Bone marrow (tissue), 2 donors: ENCODE measurements at places on chromosomes 6 and 20.

- no peak for DNase-seq
These were observed 527 bp downstream of the NFKBIL1 start for GRCh38 chr6:31547727-31548543.

- DNase-seq: peak; percentile 31
These were observed 14.6 kb downstream of the SAYSD1 start for GRCh38 chr6:39100358-39100757.

GRCh38 chr6:44681761-44682160 lies 294.3 kb downstream of the CDC5L start:
- no peak for DNase-seq

DNA sequence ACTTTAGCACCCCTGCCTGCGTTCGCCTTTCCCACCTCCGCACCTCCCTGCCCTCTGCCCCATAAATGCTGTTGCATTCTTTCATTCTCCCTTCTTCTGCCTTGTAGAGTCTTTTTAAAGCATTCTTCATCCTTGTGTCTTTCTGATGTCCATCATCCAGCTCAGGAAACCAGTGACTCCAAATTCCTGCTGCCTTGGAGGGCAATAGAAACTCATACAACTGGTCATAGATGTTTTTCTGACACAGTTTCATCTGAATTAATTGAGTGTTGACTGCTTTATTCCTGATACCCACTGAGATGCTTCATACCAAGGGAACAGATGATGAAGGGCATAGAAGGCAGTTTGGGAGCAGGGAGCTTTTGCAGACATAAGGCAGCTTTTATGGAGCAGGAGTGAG lies 19.6 kb downstream of the PLEKHG1 start:
- no peak for DNase-seq

- DNase-seq: no peak
These were observed 19.9 kb downstream of the PSMG4 start for GRCh38 chr6:3278691-3279090.

- DNase-seq: no peak
These were observed 27.7 kb upstream of the KCNG1 start for GRCh38 chr20:51050531-51051075.

GRCh38 chr20:24443436-24443835 lies 26.0 kb upstream of the SYNDIG1 start:
- DNase-seq: no peak

DNA sequence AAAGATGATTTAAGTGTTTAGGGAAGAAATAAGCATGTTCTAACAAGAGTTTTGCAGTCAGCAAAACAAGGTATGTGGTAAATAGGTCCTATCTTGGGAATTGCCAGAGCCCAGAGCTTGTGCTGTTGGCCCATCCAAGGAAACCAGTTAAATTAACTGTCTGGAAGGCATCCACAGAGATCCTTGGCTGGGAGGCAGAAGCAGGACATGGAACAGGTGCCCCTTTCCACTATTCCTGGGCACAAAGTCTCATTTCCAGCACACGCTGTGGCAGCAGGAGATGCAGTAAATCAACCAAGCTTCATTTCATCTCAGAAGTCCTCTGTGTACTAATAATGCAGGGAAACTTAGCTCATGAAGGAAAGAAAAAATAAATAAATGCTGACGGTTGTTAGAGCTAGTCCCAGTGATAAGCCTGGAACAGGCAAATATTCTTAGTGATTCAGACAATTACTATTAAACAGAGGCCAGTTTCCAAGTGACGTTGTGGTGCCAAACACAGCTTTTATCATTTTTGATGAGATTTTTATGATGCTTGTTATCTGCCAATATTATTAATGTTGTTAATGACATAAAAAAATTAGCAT lies 39.8 kb upstream of the SNAP25 start:
- DNase-seq: no peak

- no peak for DNase-seq
These were observed 977 bp downstream of the HMGN4 start for GRCh38 chr6:26539071-26539615.

DNA sequence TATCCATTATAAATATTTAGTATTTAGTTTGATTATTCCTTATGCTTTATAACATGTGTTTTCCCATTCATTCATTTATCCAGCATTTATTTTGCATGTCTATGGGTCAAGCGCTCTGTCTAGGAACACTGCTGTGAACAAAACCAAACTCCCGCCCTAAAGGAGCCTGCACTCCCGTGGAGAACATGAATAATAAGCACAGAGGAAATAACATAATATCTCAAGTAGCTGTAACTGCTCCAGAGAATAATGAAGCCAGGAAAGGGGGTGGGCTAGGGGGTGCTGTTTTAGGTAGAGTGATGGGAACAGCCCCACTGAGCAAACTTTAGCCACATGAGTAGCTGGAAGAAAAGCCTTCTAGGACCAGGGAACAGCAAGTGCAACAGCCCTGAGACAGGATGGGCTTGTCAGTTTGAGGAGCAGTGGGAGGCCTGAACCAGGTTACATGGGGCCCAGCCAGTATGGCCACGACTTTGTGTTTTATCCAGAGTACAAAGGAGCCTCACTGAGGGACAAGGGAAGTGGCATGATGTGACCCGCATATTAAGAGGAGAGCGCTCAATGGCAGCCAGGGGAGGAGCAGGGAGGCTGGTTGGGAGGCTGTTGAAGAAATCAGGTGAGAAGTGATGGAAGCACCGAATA lies 24.4 kb upstream of the PRND start:
- no peak for DNase-seq

- DNase-seq: no peak
These were observed 157.9 kb downstream of the BTBD9 start for GRCh38 chr6:38481851-38482250.

DNA sequence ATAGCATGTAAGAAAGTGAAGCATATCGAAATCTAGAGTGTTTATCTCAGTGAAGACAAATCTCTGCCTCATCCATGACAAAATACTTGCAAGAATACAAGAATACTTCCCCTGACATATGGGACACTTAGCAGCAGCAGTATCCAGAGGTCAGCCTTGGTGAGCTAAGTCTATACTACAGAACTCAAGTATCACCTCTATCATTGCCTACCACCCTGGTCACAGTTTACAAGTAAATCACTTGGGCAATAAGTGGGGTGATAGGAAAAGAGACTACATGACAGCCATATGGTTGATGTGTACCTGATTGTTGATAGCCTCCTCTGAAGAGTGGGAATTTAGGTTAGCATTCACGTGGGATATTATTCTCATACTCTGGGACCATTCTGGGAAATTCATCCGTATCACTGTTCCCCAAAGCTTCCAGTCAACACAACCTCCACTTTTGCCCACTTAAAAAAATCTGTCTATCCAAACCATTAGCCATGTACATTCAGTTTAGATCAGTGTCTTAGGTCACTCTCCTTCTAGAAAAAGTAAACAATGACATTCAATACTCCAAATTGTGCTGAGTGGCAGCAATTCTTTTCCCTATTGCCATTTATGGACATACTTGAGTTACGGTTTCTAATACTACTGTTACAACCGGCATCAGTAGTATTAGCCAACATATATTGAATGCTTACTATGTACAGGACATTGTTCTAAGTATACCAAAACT lies 118.2 kb upstream of the PRSS16 start:
- no peak for DNase-seq

DNA sequence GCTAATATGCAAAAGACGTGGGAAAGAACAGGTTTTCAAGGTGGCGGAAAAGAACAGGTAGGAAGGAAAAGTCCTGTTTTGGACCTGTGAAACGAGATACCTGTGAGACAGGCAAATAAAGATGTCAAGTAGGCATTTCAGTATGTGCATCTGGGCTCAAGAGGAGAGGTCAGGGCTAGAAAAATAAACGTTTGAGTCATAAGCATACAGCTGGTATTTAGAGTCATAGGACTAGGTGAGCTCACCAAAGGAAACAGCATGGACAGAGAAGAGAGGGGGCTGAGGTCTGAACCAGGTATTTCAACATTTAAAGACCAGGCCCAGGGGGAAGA lies 14.9 kb downstream of the MTFR2 start:
- DNase-seq: no peak

DNA sequence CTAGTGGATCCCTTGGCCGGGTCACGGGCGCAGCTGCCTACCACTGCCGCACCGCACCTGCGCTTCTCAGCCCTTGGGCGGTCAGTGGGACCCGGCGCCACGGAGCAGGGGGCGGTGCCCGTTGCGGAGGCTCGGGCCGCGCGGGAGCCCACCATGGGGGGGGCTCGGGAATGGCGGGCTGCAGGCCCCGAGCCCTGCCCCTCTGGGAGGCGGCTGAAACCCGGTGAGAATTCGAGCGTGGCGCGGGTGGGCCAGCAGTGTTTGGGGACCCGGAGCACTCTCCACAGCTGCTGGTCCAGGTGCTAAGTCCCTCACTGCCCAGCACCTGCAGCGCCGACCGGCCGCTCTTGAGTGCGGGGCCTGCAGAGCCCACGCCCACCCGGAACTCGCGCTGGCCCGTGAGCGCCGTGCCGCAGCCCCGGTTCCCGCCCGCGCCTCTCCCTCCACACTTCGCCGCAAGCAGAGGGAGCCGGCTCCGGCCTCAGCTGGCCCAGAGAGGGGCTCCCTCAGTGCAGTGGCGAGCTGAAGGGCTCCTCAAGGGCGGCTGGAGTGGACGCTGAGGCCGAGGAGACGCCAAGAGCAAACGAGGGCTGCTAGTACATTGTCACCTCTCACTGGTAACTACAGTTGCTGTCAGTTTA lies 120.5 kb upstream of the TMEM170B start:
- DNase-seq: no peak

GRCh38 chr6:165662041-165662748 lies 846 bp downstream of the PDE10A start:
- DNase-seq: no peak

DNA sequence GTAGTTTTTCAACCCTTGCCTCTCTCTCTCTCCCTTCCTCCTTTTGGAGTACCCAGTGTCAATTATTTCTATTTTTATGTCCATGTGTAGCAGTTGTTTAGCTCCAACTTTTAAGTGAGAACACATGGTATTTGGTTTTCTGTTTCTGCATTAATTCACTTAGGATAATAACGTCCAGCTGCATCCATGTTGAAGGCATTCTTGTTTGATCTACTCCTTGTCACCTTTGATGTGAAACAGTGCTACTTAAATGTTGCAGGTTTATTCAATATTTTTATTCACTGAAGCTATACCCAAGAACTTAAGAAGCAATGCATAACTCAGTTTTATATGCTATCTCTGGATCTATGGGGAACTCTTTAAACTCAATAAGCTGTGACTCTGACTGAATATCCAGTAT lies 465.2 kb upstream of the ADGRB3 start:
- DNase-seq: no peak

- no peak for DNase-seq
These were observed 13.4 kb downstream of the COL9A3 start for GRCh38 chr20:62830251-62830650.

DNA sequence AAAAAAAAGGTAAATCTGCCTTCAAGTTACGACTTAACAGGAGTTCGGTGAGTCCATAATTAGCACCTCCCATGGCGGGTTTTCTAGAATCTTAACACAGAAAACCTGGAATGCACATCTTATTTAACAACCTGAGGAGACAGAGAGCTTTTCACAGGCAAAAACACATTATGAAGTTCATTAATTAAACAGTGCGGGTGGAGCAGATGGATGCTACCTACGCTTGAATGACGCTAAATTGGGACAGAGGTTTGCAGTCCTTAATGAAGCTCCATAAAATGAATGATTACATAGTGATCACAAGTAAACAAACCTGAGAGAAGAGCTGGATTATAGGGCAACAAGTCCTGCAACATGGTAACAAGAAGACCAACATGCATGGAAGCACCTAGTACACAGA lies 81.0 kb downstream of the INSM1 start:
- no peak for DNase-seq

- no peak for DNase-seq
These were observed 191.4 kb upstream of the FAM83B start for GRCh38 chr6:54655162-54655561.

GRCh38 chr6:129485746-129486145 lies 224.2 kb downstream of the ARHGAP18 start:
- DNase-seq: no peak

DNA sequence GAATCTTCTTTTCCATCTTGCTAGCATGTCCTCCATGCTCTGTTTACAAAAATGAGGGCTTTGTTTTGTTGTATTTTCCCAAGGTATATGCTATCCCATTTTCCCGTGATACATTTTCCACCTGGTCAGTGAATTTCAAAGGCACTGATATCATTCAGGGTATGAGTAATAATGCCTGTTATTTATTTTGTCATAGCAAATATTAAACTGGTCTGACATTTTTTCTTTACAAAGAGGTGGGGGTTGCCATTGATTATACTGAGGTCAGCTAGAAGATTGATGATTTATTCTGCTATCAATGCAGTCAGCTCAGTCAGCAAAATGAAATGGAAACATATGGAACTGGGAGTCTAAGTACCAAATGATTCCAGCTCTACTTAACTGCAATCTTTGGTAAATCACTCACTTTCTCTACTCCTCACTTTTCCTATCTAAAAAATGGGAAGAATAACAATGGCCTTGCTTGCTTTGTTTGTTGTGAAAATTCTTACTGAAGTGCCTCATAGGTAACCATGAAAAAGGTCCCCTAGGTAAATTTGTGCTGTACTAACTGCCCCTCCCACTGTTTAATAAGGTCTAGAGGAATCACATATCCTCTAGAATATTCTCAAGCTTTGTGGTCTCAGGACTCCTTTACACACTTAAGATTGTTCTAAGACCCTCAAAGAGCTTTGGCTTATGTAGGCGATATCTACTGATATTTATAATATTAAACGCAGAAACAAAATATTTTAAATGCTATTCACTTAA lies 64.0 kb downstream of the ARHGAP18 start:
- no peak for DNase-seq

- no peak for DNase-seq
These were observed 12.6 kb upstream of the ZC3H12D start for GRCh38 chr6:149497365-149497764.

DNA sequence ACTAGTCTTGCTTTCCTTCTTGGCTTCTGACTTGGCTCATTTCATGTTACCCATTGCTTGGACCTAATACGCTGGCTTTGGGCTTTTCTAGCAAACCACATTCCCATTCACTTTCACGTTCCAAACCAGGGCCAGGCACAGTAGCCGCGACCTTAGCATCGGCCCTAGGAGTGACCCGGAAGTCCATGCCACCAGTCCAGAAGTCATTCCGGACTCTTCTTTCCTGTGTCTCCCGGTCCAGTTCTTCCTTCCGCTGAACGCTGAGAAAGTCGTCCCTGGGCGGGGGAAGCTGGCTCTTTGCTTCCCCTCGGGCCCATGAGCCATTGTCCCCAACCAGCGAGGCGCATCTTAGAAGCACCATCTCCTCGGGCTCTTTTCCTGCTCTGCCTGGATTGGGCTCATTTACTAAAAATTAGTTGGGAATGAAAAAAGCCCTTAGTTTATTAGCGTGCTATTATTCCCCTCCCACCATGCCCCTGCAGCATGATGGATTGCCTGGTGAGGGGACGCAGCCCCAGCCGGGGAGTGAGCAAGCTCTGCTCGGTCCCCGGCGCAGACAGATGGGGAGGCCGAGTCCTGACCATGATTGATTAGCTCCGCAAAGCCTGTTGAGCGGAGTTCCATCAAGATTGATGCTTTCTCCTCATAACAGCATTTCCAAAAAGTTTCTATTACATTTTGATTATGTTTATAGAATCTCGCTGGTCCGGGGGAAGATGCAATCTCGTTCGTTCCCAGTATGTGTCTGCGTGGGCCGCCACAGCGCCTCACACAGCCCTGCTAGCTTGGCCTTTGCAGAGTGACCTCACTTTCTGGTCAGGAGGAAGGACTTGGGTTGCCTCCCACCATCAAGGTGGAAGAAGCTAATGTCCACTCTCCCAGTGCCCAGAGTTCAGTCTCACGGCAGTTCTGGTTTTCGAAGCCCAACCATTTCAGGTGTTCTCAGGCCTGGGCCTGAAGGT lies 115.1 kb upstream of the TOP1 start:
- DNase-seq: no peak
